ENCODE measurements at places on chromosomes 13 and 19. TPM values are rescaled to one million over a fixed set of nuclear protein-coding genes. Genes with fewer than 3 reads are reported as not detected.
A peak's percentile ranks its signal among the peaks of the same experiment; 100 is the strongest.

- no peak for DNase-seq
- H3K27me3 ChIP-seq: peaks cover 34% of the 10 kb centered on the region
- H3K4me3 ChIP-seq: no peak overlapping the region
- peak overlapping the region; percentile 8 for H3K27ac ChIP-seq
- H3K4me1 ChIP-seq: peaks cover 61% of the 10 kb centered on the region
Measured at GRCh38 chr19:50332244-50333038, 3.3 kb upstream of the KCNC3 start.

Gene RNF225
- 0.39 TPM for total RNA-seq

GRCh38 chr19:31276831-31277230, 72.4 kb downstream of the TSHZ3 start:
- H3K36me3 ChIP-seq: no peaks in the 10 kb centered on the region
- H3K4me1 ChIP-seq: no peaks in the 10 kb centered on the region
- H3K4me3 ChIP-seq: no peak overlapping the region
- H3K27me3 ChIP-seq: no peaks in the 10 kb centered on the region
- DNase-seq: no peak

DNA sequence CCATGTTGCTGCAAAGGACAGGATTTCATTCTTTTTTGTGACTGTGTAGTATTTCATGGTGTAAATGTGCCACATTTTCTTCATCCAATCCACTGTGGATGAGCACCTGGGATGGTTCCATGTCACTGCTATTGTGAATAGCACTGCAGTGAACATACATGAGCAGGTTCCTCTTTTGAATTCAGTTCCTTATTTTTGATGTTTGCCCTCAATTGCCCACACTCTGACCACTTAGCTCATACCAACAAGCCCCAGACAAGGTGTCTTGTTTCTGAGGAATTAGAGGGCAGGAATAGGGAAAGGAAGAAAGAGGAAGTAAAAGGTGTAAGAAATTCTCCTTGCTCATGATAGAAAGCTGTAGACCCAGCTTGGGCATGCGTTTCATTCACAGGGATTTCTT, 244.2 kb upstream of the ZNF507 start:
- DNase-seq: no peak
- no peaks in the 10 kb centered on the region for H3K36me3 ChIP-seq
- no peak overlapping the region for H3K27ac ChIP-seq
- no peaks in the 10 kb centered on the region for H3K4me1 ChIP-seq
- no peak overlapping the region for H3K4me3 ChIP-seq
- H3K27me3 ChIP-seq: peaks cover 4% of the 10 kb centered on the region

GRCh38 chr13:36377826-36378468, 31.8 kb upstream of the SPART start:
- no peak overlapping the region for H3K4me3 ChIP-seq
- H3K36me3 ChIP-seq: no peaks in the 10 kb centered on the region
- H3K27me3 ChIP-seq: no peaks in the 10 kb centered on the region
- H3K4me1 ChIP-seq: no peaks in the 10 kb centered on the region

- H3K27me3 ChIP-seq: no peaks in the 10 kb centered on the region
- H3K27ac ChIP-seq: no peak overlapping the region
- peak; percentile 26 for DNase-seq
- no peaks in the 10 kb centered on the region for H3K4me1 ChIP-seq
Measured at GRCh38 chr13:36981156-36981743, 17.9 kb downstream of the ALG5 start.

Gene COMP
- total RNA-seq: not detected

DNA sequence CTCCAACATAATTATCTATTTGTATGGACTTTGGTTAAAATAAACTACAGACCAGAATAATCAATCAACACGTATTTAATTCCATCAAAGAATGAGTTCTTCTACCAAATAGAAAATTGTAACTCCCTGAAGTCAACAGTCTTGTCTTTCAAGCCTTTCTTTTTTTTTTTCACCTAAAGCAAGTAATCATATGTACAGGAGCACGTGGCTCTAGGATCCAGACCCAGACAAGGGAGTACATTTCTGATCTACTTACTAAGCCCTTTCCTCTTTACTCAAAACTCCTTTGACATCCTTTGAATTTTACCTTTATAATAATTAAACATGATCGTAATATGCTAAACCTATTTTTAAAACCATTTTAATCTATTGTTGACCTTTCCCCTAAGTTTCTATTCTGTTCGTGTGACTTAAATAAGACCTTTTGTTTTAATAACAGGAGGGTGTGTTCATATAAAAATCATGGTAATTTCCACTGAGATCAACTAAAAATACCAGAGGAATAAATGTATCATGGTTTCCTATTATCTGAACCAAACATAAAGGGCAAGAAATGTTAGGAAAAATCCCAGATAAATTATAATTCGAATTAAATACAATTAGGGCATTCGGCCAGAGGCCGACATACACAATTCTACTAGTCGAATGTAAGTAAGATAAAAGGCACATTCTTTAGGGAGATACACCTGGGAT, 1.7 kb downstream of the SLC7A1 start:
- no peak for DNase-seq
- no peaks in the 10 kb centered on the region for H3K27me3 ChIP-seq
- H3K4me3 ChIP-seq: no peak overlapping the region

Gene GPALPP1
- 32.4 TPM for total RNA-seq

DNA sequence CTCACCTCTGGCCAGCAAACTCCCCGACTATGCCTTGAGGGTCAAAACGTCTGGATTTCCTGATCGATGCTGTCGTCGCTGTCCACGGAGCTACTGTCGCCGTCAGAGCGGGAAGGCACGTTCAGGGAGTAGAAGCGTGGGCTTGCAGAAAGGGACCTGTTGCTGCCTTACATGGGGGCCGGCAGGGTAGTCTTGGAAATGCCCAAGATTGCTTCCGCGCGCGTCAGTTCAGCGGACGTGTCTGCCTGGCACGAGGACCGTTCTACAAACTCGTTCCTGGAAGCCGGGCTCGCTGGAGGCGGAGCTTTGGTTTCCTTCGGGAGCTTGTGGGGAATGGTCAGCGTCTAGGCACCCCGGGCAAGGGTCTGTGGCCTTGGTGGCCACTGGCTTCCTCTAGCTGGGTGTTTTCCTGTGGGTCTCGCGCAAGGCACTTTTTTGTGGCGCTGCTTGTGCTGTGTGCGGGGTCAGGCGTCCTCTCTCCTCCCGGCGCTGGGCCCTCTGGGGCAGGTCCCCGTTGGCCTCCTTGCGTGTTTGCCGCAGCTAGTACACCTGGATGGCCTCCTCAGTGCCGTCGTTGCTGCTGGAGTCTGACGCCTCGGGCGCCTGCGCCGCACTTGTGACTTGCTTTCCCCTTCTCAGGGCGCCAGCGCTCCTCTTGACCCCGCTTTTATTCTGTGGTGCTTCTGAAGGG, 15.4 kb downstream of the RB1 start:
- peak; percentile 54 for DNase-seq
- peaks cover 25% of the 10 kb centered on the region for H3K4me1 ChIP-seq
- no peaks in the 10 kb centered on the region for H3K36me3 ChIP-seq
- peak overlapping the region; percentile 27 for H3K4me3 ChIP-seq

Gene GZMM
- 253 TPM for total RNA-seq

GRCh38 chr19:53586277-53586691, 45.5 kb upstream of the DPRX start:
- no peak for DNase-seq
- no peak overlapping the region for H3K27ac ChIP-seq
- no peaks in the 10 kb centered on the region for H3K4me1 ChIP-seq
- H3K27me3 ChIP-seq: no peaks in the 10 kb centered on the region
- H3K4me3 ChIP-seq: no peak overlapping the region

Gene CGB7
- total RNA-seq: not detected

- no peaks in the 10 kb centered on the region for H3K27me3 ChIP-seq
- H3K4me3 ChIP-seq: no peak overlapping the region
- DNase-seq: no peak
- H3K27ac ChIP-seq: no peak overlapping the region
- no peaks in the 10 kb centered on the region for H3K36me3 ChIP-seq
- H3K4me1 ChIP-seq: no peaks in the 10 kb centered on the region
Measured at GRCh38 chr13:45594764-45595163, 20.8 kb downstream of the ERICH6B start.

Gene CPB2
- total RNA-seq: not detected
